ENCODE measurements at places on chromosomes 7 and 10.

DNA sequence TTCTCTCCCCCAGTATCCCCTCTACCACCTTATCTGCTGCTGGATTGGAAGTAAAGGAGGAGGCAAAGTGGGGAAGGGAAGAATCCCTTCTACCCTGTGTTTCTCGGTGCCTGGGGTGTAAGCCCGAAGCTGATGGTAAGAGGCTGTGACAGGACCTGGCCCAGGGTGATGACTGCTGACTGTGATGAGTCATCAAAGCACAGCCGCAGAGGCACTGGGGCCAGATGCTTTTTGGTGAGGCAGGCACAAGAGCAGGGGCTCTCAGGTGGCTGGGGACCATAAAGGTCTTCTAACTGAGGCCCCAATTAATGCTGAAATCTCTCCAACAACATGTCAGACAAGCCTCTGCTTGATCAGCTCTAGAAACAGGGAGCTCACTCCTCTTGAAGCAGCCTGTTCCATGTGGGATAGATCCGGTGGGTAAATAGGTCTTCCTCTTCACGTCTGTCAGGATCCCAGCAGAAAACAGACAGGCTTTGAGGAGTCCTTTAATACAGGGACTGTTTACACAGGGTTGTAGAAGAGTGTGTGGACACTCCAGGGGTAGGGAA, 86.1 kb upstream of the PCBD1 start:
- no peak for DNase-seq

GRCh38 chr10:614139-614711, 75.2 kb downstream of the DIP2C start:
- no peak for DNase-seq

GRCh38 chr10:30550967-30551815, 78.4 kb downstream of the LYZL2 start:
- DNase-seq: no peak

DNA sequence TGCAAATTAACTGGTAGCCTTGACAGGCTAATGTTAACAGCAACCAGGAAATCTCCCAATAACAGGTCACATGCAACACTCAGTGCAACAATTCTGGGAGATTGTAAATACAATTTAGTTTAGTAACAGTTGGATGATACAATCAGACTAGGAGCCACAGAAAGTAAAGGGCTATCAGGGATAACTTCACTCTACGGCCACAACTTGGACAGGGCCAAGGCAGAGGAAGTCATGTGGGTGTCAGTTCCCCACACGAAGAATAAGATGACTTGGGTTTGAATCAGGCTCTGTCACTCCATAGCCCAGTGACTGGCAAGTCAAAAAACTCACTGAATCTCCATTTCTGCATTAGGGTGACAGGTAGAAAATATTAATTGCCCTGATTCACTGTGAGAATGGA, 217.3 kb upstream of the CCDC6 start:
- DNase-seq: no peak

GRCh38 chr7:107527196-107527595, 36.5 kb downstream of the COG5 start:
- no peak for DNase-seq

DNA sequence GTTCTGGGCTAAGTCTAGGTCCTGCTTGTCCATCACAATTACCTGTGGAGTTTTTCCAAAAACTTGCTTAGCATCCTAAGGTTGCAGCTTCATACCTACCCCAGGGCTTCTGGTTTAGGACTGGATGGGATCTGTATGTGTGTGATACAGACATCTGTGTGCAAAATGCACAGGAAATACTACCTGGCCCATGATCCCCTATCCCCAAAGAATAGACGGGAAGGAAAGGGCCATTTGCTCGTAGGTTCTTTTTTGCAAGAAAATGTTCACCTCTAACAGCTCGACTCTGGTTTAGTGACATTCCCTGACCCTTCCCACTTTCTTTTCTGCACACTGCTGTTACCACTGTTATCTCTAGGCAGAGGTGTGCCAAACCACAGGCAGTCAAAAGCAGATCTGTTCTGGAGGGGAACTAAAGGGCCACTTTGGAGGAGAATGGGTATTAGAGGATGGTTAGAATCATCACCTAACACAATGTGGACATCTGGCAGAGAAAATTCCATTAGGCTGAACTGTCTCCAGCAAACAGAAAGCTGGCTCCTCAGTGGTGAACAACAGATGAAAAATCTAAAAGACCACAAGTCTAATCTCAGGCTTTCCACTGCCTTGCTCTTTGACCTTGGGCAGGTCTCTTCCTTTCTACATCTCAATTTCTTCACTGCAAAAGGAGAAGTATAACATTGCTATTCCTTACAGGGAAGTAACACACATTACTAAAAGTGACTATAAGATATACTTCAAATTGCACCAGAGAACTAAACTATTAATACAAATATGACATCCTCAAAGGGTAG, 107.4 kb downstream of the UBE2H start:
- DNase-seq: no peak

DNA sequence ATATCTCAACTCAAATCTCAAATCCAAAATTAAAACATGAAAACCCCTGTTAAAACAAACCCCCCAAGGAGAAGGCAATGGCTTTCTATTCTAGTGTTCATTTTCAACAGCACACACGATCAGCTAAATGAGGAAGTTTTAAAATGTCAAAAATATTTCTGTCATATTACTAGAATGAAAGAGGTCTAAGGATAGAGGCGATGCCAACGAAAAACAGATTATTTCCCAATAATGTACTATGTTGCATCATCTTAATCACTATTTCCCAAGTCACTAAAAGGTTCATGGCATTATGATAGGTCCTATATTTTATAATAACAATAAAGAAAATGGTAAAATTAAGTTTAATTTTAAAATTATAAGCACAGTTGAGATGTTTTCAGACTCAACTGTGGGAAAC, 10.1 kb downstream of the CNOT4 start:
- no peak for DNase-seq

GRCh38 chr10:99676895-99677294, 17.6 kb downstream of the ENTPD7 start:
- no peak for DNase-seq

DNA sequence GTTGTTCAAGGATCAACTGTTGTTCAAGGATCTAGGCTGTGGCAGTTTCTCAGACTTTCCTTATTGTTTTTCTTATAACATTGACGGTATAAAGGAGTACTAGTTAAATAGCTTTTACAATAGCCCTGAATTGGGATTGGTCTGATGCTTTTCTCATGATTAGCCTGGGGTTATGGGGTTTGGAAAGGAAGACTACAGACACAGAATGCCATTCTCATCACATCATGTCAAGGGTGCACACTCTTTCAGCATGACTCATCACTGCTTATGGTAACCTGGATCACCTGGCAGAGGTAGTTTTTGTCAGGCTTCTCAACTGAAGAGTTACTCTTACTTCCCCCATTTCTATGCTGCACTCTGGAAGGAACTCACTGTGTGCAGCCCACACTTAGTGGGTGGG, 194.2 kb upstream of the NPSR1 start:
- DNase-seq: no peak

- DNase-seq: no peak
Measured at GRCh38 chr10:102705531-102705930, 8.7 kb downstream of the ARL3 start.

GRCh38 chr7:140541513-140542227, 62.4 kb upstream of the MKRN1 start:
- no peak for DNase-seq

GRCh38 chr7:136874393-136875032, 6.1 kb downstream of the CHRM2 start:
- DNase-seq: no peak

- DNase-seq: no peak
Measured at GRCh38 chr7:123057911-123058310, 62.4 kb upstream of the TAS2R16 start.

DNA sequence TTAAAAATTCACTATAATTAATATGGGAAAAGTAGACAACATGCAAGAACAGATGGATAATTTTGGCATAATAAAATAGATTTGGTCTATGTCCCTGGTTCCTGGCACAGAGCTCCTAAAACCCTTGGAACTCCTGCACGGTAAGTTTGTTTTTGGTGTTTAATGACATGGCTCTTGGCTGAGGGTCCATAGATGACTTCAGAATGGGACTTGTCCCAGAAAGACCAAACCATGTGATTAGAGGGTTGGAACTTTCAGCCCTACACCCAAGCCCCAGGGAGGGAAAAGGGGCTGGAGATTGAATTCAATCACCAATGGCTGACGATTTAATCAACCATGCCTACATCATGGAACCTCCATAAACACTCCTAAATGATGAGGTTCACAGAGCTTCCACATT, 12.6 kb upstream of the GSDME start:
- no peak for DNase-seq

DNA sequence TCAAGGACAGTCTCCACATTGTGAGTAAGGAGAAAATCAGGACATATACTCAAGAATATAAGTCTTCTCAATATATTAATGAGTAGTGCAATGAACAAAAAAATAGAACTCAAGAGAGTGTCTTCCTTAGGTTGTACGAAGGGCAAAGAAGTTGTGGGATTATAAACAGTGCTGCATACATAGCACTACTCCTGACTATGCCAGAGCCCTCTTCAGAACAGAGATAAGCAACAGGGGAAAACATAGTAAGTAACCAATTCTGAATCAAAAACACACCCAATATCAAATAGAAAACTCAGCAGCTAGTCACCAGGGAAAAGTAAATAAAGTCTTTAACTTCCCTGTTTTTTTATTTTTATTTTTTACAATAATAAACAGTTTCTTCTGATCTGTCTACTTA, 10.6 kb downstream of the ARHGAP21 start:
- no peak for DNase-seq

GRCh38 chr7:131255242-131255641, 72.4 kb upstream of the MKLN1 start:
- DNase-seq: no peak

DNA sequence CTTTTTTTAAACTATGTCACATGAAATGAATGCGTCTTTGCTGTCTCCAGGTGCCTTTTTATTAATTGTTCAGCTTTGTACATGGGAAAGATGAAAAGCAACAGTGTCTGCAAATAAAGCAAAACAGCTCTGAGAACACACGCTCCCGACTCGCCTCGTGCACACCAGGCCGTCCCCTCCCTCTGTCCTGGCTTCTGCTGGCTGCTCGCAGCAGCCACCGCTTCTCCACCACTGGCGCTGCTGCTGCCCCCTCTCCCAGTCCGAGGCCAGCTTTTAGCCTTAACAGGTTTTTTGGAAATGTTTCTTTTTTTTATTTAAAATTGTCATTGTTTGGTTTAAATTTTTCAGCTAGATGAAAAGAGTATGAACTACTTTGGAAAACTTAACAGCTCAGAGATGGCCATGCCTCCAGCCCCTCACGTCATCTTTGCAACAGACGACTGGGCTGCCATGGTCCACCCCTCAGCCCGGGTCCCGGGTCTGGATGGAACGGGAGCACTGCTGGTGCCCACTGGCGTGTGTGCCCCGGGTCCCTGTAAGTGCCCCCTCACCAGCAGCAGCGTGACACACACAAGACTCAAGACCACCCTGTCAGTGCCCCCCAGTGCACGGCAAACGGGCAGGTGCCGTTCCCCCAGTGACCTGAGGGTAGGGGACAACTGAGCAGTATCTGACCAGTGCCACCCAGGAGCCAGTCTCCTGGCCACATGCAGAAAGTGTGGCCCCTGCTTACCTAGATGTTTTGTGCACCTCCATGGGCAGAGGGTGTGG, 415.6 kb upstream of the FOXK1 start:
- no peak for DNase-seq

DNA sequence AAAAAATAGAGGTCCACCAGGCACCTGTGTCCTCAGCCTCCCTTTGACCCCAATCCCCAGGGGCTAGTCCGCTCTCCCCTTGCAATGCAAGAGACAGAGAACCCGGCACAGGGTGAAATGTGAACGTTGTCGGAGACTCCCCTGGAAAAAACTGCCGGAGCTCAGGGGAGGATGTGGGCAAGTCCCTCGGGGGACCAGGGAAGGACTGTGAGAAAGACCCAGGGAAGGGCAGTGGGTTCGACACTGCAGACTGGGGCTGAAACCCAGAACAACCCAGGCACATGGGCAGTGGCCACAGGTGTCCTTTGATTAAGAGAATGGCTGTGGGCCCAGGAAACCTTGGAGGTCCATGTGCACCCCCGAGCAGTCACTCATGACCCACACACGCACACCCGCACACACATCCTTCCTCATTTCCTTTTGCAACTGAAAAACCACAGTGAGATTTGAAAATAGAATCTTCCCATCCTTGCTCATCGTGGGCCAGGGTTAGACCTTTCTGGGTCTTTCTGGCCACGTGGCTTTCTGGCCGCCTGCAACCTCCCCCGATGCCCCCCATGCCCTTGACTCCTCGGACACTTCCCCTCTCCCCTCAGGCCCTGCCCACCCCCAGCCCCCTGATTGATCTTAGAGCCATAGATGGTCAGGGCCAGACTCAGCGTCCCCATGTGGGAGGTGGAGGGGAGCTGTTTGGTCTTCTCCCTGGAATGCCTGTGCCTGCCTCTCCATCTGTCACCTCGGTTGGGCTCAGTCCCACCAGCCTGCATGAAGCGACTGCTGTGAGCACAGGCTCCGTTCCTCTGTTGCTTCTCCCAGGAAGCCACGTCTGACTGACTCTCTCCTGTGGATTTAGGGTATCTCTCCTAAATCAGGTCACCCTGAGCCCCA, 7.9 kb downstream of the LAT2 start:
- no peak for DNase-seq

DNA sequence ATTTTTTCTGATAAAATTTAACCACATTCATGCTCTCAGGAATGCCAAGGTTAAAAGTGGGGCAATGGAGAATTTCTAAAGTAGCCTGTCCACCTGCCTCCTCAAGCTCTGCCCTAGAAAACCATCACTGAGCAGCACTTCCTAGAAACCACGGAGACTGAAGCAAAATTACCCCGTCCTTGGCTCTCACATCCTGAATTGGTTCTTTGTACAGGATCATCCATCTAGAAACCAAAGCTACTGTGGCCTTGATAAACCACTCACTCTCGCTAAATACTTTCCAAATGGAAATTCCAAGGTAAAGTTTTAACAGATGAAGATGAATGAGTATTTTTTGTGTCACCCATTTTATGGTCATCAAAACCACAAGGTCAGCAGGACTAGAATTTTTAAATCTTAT, 96.6 kb downstream of the AVL9 start:
- DNase-seq: no peak

GRCh38 chr7:6022707-6023106, 8.5 kb upstream of the ANKRD61 start:
- no peak for DNase-seq

- no peak for DNase-seq
Measured at GRCh38 chr10:89074120-89074519, 83.5 kb downstream of the FAS start.

GRCh38 chr10:124346831-124347230, 71.9 kb downstream of the OAT start:
- DNase-seq: no peak

GRCh38 chr10:50578949-50579348, 44.8 kb downstream of the SGMS1 start:
- no peak for DNase-seq
